ENCODE measurements at places on chromosomes 12 and 14. TPM values are rescaled to one million over a fixed set of nuclear protein-coding genes. Genes with fewer than 3 reads are reported as not detected.
A peak's percentile ranks its signal among the peaks of the same experiment; 100 is the strongest.

Gene GNPTAB
- total RNA-seq = 10.9 TPM

DNA sequence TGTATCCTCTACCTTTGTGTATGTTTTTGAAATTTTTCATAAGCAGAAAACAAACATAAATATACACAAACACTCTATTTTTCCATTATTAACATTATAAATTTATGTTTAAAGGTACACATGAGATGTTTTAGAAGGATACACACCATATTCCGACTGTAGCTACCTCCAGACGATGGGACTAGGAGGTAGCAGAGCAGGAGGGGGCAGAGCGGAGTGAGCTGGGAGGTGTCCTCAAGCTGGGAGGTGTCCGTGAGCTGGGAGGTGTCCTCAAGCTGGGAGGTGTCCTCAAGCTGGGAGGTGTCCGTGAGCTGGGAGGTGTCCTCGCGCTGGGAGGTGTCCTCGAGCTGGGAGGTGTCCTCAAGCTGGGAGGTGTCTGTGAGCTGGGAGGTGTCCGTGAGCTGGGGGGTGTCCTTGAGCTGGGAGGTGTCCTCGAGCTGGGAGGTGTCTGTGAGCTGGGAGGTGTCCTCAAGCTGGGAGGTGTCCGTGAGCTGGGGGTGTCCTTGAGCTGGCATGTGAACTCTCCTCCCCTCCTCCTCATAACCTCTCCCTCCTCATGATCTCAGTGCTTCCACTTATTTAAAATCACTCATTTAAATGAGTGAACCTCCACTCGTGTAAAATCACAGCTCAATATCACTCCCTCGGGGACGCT is 346.9 kb upstream of the SFSWAP start:
- no peak for DNase-seq

Gene C14orf180
- total RNA-seq = 2.4 TPM

- no peak for DNase-seq
Measured at GRCh38 chr14:54621686-54622085, 54.8 kb downstream of the SAMD4A start.

DNA sequence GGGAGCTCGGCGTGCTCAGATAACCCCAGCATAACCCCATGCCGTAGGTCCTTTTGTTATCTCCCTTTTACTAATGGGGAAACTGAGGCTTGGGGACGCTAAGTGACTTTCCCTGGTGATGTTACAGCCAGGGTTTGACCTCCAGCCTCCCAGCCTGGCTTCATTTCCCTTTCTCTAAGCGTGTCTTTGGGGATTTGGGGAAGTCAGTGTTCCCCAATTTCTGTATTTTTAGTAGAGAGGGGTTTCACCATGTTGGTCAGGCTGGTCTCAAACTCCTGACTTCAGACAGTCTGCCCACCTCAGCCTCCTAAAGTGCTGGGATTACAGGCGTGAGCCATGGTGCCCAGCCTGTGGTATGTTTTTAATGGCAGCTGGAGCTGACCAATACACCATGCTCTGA is 85.4 kb downstream of the PHETA1 start:
- no peak for DNase-seq

- no peak for DNase-seq
Measured at GRCh38 chr12:19836456-19836855, 397.2 kb downstream of the AEBP2 start.

GRCh38 chr14:54787261-54787660 is 115.4 kb downstream of the GCH1 start:
- peak; percentile 23 for DNase-seq

GRCh38 chr12:117564881-117565280 is 203.5 kb upstream of the NOS1 start:
- no peak for DNase-seq

GRCh38 chr12:538731-539539 is 79.2 kb downstream of the B4GALNT3 start:
- DNase-seq = peak; percentile 64

- DNase-seq = no peak
Measured at GRCh38 chr12:90611891-90612290, 343.1 kb downstream of the CCER1 start.

Measured in left lobe of liver (tissue), 2 donors.